Stimulated activated CD4-positive, alpha-beta T cell treated with anti-CD3 and anti-CD28 coated beads, Interleukin-2, amount 100 ng/mL, for 4 hours (primary cell): ENCODE measurements at places on chromosomes 3 and 15.
A peak's percentile ranks its signal among the peaks of the same experiment; 100 is the strongest.

- DNase-seq: no peak
These were observed 9.1 kb downstream of the ABHD5 start for GRCh38 chr3:43699864-43700263.

- no peak for DNase-seq
These were observed 61.9 kb upstream of the RASGRP1 start for GRCh38 chr15:38626443-38627050.

DNA sequence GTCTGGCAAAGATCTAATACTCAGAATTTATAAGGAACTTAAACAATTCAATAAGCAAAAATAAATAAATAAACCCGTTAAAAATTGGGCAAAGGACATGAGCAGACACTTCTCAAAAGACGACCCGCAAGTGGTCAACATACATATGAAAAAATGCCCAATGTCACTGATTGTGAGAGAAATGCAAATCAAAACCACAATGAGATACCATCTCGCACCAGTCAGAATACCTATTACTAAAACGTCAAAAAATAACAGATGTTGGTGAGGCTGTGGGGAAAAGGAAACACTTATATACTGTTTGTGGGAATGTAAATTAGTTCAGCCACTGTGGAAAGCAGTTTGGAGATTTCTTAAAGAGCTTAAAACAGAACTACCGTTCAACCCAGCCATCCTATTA is 188.0 kb upstream of the MRPL3 start:
- DNase-seq: no peak

DNA sequence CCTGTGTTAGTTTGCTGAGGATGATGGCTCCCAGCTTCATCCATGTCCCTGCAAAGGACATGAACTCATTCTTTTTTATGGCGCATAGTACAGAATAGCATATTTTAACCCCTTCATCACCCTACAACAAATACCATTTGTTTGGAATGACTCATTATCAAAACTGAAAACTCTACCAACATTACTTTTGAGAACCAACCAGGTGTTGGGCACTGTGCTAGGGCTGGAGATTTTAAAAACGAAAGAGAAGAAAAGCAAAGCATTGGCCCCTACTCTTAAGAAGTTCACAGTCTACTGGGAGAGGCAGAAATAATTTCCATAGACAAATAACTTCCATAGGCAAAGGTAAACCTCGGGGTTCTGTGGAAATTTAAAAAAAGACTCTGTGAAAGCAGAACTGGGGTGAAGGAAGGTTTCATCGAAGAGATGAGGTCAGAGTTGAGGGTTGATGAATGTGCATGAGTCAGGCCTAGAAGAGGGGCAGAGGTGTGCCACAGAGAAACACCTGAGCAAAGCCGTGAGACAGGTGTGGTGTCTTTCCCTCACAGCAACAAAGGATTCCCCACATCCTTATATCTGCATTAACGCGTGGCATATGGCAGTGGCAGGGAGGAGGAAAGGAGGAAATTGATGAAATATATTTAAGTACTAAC is 51.0 kb downstream of the MCF2L2 start:
- peak; percentile 29 for DNase-seq

- no peak for DNase-seq
These were observed 106.1 kb upstream of the NDN start for GRCh38 chr15:23793191-23793680.

- no peak for DNase-seq
These were observed 716 bp downstream of the SELENOS start for GRCh38 chr15:101276501-101277037.

GRCh38 chr15:52254391-52254790 is 41.2 kb downstream of the MYO5C start:
- DNase-seq: no peak

DNA sequence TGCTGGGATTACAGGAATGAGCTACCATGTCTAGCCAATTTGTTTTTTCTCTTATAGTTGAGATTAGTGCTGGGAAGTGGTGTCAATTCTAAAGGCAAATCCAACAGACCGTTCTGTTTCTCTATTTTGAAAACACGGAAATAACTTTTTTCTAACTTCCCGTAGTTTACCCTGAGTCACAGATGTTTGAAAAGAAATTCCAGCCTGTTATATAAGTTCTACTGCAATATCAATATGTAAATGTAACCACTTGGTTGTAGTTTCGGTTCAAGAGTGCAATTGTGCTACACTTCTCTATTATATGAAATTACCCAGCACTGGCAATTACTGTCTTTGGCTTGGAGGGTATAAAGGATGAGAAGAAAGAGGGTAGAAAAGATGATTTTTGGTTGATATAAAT is 22.3 kb upstream of the GNB4 start:
- no peak for DNase-seq

DNA sequence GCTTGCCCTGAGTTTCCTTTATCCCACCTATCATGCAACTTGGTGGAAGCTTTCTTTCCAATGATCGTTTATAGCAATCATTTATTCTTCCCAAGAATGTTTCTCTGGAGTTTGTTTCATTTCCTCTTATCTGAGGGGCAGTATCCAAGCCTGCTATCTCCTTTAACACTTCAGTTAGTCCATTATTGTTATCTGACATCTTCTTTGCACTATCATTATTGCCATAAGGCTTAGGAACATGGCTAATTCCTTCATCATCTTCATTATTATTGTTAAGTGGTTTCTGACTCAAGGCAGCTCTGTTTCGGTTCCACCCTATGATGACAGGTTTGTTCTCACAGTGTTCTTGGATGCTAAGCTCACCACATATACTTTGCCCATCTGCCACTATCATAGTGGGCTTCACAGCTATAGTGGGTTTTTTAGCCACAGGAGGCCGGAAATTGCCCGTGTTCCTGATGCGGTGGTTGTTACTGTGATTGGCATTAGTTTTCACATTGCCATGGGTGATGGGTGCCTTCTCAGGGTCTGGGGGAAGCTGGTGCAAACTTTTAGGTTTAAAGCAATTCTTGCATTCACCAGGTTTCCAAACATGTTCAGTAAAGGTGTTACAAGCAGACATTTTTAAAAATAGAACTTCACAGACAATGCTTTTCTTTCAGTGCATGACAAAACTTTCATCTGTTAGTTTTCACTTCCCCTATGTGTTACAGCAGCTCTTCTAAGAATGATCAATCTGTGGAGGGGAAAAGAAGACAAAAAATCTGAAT is 110.6 kb upstream of the TSPAN3 start:
- DNase-seq: no peak

DNA sequence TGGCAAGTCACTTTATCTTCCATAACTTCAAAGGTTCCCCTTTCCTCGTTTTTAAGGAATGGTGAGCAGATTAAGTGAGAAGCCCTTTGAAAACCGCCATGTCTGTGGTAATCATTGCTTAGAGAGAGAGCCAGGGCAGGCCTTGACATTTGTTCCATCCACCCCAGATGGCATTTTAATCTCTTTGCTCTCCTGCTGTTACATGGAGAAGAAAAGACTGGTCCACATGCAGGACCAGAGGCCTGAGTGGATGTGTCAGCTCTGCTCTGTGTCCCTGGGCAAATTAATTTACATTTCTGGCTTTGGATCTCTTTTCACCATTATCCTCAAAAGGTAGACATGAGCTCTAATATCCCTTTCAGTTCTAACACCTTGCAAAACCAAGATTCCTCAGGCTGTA is 157.3 kb upstream of the LPP start:
- DNase-seq: no peak

- DNase-seq: no peak
These were observed 16.4 kb downstream of the CHST13 start for GRCh38 chr3:126540342-126540849.

GRCh38 chr15:40922608-40923005 is 6.5 kb upstream of the DLL4 start:
- no peak for DNase-seq
